BJ (cell line): ENCODE measurements at places on chromosomes 6 and 20. TPM values are rescaled to one million over a fixed set of nuclear protein-coding genes. Genes with fewer than 3 reads are reported as not detected.
A peak's percentile ranks its signal among the peaks of the same experiment; 100 is the strongest.

The ZC2HC1B gene
- polyA plus RNA-seq = not detected in 2 replicates

- peak; percentile 48 for DNase-seq
Measured at GRCh38 chr6:422433-423054, 31.0 kb downstream of the IRF4 start.

DNA sequence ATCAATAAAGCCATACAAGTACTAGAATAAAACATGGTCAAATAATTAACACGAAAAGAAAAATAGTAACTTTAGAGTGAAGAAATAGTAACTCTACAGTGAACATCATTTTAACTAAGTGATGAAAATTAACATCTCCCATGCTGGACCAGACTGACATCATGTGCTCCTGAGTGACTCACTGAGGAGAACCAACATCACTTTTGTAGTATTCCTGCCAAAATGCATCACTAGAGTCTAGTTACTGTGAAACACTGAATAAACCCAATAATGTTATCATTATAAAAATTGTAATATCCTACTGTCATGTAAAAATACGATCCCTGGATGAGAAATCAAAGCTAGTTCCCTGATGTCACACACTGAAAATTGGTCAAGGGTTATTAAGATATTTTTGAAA is 361.3 kb downstream of the CD109 start:
- DNase-seq = no peak

DNA sequence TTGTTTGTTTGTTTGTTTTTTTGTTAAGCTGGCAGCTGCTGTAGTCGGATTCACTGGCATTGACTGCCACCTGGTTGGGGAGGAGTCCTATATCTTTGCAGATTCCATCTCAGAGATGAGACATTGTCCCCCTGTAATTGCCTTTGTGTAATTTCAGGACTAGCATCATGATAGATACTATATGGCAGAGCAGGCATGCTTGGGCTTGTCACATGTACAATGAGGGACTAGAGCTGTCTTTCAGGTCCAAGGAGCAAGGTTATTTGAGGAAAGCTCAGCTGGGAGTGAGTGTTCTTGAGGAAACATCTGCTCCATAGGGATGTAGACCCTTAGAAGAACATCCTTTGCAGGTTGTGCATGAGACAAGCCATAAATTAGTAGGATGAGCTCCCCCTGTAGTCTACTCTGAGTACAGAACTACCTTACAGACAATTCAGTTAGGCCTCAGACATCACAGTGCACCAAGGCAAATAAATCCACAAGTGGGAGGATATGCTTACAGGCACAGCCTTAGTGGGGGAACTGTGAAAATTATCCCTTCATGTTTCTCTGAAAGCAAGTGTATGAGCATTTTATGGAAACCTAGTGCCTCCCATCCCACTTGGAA is 62.1 kb downstream of the BMP2 start:
- DNase-seq = no peak

The ADGRB3 gene
- polyA plus RNA-seq = 0.12 TPM in 1 of 2 replicates, not detected in the other

DNA sequence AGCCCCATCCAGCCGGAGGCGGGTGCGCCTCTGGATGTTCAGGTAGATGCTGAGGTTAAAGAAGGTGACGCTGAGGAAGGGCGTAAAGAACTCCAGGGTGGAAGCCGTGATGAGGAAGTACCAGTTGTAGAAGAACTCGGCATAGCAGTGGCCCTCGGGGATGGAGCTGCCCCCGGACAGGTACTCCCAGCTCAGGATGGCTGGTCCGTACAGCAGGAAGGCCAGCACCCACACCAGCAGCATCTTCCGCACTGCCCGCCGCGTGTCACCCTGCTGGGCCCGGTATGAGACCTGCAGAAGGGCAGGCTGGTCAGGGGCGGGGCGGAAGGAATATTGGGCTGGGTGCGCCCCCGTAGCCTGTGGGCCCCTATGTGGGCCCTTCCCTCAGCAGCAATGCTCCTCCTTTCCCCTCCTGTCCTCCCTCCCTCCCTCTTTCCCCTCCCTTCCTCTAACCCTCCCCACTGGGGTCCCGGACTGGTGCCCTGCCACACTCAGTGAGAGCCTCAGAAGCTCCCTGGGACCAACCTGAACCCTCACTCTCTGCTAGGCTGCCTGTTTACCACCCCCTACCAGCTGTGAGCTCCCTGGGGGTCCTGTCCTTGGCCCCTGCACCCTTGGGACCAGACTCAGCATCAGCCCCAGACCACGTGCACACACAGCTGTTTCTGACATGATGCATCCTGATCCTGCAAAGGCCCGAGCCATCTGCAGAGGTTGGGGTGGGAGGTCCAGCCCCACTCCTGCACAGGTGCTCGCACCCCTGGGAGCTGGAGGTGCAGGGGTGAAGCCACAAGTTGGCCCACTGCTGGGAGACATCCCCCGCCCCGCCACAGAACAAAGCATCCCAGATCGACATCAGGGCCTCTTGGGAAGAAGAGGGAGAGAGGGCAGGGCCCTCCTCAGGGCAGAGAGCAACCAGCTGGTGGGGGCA is 3.2 kb downstream of the HRH3 start:
- DNase-seq = no peak

DNA sequence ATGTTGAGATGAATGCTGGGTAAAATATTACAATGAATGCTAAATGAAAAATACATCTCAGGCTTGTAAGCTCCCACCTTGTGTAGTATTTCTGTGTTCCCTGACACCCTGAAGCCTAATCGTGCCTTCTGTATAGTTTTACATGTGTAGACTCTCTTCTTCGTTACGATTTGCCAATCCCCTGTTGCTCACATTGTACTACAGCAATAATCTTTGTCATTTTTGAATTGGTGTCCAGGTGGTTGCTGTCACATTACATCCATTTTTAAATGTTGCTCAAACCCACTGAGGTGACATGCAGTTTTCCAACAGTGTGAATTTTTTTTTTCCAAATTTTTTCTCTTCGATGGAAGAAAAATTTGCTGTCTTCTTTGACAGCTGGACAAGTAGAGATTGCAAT is 300.0 kb upstream of the FLRT3 start:
- DNase-seq = no peak

The PTK7 gene
- 187 and 362 TPM in 2 replicates for polyA plus RNA-seq
